ENCODE measurements at places on chromosomes 2 and 18. TPM values are rescaled to one million over a fixed set of nuclear protein-coding genes. Genes with fewer than 3 reads are reported as not detected.

Gene RAPH1
- total RNA-seq, result 47.6 TPM

- DNase-seq, result no peak
Measured at GRCh38 chr2:46981662-46982350, 66.2 kb upstream of the MCFD2 start.

DNA sequence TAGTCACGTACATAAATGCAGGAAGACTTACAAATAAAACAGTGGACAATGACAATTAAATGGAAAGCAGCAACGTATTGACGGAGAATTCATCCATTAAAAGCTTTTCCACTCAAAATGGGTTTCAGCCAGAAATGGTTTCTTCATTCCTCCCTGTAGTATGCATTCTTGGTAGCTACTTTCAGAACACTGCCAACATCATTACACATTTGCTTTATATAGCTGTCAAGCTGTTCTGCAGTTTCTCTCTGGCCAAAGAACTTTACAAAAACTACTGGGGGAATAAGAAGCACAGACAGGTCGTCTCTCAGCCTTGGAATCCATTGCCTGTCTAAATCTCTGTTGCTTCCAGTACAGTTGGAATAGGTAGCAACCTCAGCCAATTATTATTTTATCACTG, 84.1 kb upstream of the NCKAP5 start:
- no peak for DNase-seq

DNA sequence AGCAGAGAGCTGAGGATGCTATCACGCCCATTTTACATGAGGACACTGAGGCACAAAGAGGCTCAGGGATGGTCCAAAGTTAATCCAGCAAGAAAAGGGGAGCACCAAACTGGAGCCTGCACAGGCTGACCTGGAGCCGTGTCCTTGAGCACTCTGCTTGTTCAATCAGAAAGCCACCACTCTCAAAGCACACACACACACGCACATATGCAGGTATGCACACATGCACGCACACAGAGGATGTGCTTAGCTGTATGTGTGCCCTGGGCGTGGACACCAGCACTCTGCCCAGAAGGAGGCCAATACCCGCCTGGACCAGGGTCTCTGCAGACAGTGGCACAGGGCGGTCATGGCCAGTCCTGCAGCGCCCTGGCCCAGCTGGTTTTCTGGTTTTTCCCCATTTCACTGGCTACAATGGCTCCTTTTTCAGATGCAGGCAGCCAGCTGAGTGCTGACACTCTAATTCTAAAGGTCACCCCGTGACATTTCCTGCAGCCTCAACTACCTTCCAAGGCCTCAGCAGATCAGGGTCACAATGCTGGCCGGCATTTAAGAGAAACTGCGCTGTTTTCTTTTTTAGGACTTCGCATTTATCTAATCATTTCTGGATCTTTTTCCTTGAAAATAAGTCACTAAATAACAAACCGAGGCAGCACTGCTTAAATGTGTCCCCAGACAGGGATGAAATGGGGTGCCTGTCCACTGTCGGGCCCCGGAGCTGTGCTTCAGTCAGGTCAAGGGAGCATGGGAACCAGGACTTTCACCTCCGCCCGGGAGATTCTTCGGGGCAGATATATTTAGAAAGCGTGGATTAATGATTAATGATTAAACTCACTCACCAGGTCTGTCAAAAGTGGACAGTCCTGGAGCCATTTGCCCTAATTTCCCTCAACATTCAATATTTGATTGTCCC, 104.5 kb downstream of the HDAC4 start:
- peak; percentile 49 for DNase-seq

All from psoas muscle (tissue), 8 donors.